ENCODE measurements at places on chromosomes 16 and 17.

GRCh38 chr17:17789828-17790636 is 46.8 kb downstream of the SREBF1 start:
- DNase-seq, result no peak

GRCh38 chr17:41647038-41647813 is 22.9 kb upstream of the KRT17 start:
- no peak for DNase-seq

DNA sequence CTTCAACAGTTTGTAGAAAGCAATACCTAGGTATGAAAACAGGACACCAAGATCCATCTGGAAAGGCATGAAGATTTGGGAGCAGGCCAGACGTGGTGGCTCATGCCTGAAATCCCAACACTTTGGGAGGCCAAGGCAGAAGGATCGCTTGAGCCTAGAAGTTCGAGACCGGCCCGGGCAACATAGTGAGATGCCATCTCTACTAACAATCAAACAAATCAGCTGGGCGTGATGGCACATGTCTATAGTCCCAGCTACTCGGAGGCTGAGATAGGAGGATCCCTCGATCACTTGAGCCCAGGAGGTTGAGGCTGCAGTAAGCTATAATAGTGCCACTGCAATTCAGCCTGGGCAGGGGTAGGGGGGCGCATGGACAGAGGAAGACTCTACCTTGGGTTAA is 20.3 kb downstream of the LITAF start:
- DNase-seq, result no peak

DNA sequence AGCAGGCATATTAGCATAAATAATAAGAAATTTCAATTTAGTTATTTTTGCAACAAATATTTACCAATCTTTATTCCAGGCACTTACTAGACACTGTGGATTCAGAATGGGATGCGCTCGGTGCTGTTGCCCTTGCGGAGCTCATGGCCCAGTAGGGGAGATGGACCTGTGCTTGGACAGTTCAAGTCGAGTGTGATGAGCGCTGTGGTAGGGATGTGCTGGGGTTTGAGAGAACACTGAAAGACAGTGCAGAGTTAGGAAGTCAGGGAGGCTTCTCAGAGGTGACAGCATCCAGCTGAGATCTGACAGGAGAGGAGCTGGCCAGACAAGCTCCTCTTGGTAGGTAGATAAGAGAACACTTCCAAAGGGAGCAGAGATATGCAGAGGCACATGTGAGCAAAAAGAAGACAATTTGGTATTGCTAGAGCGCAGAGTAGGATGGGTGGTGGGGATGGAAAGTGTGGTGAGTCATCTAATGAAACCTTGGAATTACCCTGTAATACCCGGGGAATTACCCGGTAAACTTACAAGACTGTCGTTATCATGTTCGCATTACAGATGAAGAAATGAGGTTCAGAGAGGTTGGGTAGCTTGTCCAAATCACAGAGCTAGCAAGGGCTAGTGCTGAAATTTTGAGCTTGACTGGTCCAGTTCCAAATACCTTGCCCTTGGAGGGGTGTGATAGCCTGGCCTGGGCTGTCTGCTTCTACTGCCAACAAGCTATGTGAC is 298.1 kb upstream of the N4BP1 start:
- no peak for DNase-seq

DNA sequence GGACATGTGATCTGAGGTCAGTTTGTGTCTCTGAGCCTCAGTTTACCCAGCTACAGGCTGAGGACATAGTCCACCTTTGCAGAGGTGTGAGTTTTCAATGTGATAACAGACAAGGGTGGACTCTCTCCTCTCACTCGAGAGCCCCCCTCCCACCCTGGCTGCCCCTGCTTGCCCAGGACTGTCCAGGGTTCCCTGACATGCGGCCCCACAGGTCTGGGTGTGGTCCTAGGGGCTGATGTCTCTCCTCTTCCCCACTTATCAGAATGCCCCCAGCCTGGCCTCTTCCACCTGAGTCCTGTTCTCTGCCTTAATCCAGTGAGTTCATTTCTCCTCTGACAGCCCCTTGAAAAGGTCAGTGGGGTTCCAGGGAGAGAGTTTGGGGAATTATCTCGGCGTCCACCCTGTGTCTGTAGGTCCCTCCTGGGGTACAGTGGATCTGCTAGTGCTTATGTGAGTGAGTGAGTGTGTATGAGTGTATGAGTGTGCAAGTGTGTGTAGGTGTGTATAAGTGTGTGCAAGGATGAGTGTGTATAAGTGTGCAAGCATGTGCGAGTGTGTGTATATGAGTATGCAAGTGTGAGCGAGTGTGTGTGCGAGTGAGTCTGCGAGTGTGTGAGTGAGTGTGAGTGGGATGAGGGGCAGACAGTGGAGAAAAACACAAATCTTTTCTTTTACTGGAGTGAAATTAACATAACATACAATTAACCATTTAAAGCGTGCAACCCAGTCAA is 175.0 kb downstream of the IRF8 start:
- no peak for DNase-seq

- DNase-seq, result no peak
These were observed 1011.9 kb downstream of the CDH8 start for GRCh38 chr16:61024180-61024900.

DNA sequence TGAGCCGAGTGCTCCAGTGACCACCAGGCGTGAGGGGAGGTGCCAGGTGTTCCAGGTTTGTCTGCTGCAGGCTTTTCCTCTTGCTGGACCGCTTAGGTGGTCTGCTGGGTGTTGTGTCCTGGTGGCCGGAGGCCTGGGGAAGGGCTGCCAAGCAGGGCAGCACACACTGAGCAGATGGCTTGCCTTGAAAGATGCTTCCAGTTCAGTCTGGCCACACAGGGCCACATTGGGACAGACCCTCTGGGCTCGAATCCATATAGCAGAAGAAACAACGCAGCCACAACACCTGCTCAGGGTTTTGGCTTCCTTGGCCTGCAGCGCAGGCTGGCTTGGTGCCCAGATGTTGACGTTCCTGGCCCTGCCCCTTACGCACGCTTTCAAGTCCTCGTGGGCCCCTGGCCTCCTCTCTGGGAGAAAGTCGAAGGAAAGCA is 24.8 kb downstream of the GINS2 start:
- no peak for DNase-seq

DNA sequence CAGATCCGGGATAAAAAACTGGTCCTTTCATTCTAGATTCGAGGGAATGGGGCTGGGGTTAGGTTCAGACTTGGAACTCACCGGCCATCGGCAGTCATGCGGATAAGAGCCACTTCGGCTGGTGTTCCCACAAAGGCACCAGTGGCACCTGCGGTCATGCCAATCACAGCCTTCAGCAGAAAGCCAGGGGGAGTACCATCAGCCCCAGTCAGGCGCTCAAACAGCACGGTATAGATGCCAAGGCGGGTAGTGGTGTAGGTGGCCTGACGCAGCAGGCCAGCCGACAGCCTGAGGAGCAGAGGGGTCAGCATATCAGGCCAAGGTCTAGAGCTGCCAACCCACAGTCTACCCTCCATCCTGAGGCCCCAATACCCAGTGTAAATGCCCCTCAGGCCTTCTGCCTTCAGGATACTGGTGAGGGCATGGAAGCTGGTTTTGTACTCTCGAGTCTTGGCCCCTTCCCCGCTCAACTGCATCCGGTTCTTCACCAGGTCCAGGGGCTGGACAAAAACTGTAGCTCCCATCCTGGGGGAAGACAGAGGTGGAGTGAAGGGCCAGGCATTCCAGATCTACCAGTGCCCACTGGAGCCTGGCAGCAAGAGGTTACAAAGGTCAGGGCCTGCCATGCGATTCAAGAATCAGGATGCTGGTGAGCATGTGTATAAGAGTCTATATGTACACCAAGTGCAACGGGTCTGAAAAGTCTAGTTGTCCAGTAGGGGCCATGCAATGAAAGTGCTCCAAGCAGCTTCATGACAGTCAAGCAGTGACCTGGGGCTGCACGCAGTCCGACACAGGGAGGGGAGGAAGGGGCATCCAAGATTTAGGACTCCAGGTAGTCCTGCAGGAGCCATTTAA is 929 bp downstream of the SLC25A11 start:
- DNase-seq, result peak; percentile 26

- no peak for DNase-seq
These were observed 29.7 kb downstream of the GSE1 start for GRCh38 chr16:85642762-85643358.

DNA sequence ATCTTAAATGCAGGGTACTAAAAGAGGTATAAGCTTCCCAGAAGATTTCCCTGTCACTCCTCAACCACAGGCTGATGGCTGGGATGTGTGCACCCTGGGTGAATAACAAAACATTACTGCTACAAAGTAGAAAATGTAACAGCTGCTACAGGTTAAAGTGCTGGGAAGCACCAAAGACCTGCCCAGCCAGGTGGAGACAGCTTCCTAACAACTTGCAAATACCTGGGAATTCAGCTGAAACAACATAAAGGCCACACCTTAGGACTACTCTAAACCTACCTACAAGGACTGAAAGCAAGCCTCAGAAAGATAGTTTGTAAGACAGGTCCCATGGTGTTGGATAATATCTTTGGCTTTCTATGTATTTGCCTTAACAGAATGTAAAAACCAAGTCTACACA is 118.5 kb downstream of the CEP112 start:
- no peak for DNase-seq

GRCh38 chr16:22192261-22193062 is 13.6 kb upstream of the EEF2K start:
- DNase-seq, result peak; percentile 74

DNA sequence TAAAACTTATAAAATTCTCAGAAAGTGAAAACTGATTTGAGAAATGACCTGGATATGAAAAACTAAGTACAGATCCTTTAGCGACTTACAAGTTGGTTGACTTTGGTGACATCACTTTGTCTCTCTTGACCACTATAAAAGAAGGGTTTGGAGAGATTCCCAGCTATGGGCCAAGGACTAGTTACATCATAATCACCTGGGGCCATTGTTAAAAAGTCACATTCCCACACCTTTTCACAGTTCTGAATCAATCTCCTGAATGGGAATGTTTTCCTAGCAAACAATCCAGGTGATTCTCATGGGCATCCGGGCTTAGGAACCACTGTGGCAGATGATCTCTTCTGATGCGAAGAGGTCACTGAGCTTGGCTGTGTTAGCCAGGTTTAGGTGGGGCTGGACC is 620 bp upstream of the VWA3A start:
- DNase-seq, result no peak

DNA sequence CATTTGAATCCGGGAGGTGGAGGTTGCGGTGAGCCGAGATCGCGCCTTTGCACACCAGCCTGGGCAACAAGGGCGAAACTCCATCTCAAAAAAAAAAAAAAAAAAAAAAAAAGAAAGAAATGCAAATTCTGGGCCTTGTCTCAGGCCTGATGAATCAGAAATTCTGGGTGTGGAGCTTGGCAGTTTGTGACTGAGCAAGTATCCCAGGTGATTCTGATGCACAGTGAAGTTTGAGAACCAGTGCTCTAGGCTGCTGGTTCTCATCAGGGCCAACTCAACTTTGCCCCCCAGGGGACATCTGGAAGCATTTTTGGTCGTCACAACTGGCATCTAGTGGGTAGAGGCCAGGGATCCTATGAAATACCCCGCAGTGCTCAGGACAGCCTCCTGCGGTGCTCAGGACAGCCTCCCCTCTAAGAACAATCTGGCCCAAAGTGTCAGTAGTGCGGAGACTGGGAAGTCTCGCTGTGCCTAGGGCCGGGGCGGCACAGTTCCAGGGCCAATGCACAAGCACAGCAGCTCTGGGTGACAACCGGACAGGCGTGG is 55.9 kb downstream of the SDK2 start:
- no peak for DNase-seq
